Stimulated activated CD4-positive, alpha-beta T cell treated with anti-CD3 and anti-CD28 coated beads, Interleukin-2, amount 100 ng/mL, for 48 hours (primary cell): ENCODE measurements at places on chromosomes 7 and 10.
A peak's percentile ranks its signal among the peaks of the same experiment; 100 is the strongest.

- DNase-seq: no peak
These were observed 21.9 kb upstream of the KCNK18 start for GRCh38 chr10:117175215-117175900.

DNA sequence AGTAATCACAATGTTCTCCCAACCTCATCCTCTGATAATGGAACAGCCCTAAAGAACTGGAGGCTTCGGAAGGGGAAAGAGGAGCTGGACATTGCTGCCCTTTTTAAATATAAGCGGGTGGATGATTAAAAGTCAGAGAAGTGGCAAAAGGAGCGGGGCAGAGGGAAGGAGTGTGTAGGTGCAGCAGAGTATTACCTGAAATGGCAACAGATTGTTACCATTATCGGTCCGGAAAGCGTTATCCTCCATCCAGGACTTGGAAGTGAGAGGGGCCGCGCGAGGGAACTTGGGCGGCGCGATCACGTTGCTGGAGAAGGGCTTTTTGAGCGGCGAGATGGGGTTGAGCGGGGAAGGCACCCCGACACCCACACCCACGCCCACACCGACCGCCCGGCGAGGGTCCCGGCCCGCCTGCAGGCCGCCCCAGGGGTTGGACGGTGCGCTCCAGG lies 51.7 kb downstream of the CPEB3 start:
- no peak for DNase-seq

- peak; percentile 9 for DNase-seq
These were observed 19.4 kb downstream of the MCM10 start for GRCh38 chr10:13180788-13181187.

DNA sequence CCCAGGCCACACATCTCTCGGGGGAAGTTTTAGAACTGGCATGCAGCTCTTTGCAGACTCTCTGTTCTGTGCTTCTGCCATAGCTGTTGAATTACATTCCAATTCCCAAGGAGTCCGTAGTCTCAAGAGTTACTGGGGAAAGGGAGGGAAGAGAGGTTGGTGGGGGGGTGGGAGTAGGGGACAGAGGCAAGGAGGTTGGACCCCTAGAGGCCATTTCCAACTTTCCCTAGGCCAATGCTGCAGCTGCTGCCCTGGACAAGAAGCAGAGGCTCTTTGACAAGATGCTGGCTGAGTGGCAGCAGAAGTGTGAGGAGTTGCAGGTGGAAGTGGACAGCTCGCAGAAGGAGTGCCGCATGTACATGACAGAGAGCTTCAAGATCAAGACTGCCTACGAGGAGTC lies 23.8 kb downstream of the MYH16 start:
- DNase-seq: no peak

- no peak for DNase-seq
These were observed 66.3 kb upstream of the NPVF start for GRCh38 chr7:25294624-25295023.

- DNase-seq: no peak
These were observed 8.6 kb downstream of the LIPA start for GRCh38 chr10:89242840-89243568.

DNA sequence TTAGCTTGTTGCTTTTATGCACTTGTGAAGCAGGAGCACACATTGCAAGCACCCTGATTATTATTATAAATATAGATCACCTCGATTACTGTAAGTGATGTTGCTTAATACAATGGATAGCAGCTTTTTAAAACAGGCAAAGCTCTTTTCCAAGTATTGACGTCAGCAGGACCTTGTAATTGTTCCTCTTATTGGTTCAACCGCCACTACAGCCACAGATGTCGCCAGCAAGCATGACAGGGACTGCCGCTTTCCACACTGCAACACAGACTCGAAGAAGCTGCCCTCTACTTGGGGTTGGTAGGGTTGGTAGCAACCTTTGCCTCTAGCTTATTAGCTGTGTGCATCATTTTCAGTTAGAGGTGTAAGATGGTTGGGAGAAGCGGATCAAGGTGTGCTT lies 167.6 kb downstream of the ZNF365 start:
- DNase-seq: no peak

DNA sequence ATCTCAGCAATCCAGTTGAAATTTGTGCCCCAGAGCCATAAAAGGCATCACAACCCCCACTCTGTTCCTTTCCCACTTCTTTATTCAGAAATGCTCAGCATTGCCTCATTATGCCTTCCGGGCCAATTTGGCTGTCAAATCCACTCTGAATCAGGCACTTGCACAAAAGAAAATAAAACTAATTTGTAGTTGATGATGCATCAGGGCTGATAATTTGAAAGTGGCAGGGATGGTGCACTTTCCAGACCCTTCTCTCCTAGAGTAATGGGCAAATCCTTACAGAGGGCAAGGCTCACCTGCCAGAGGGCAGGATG lies 147.9 kb upstream of the PDE1C start:
- no peak for DNase-seq

- no peak for DNase-seq
These were observed 326.5 kb upstream of the SEMA3C start for GRCh38 chr7:81245353-81245752.

- no peak for DNase-seq
These were observed 24.6 kb downstream of the PTPRN2 start for GRCh38 chr7:158563051-158563450.

GRCh38 chr7:7100432-7100849 lies 81.9 kb upstream of the C1GALT1 start:
- no peak for DNase-seq

GRCh38 chr7:17781491-17782215 lies 158.6 kb downstream of the SNX13 start:
- no peak for DNase-seq

DNA sequence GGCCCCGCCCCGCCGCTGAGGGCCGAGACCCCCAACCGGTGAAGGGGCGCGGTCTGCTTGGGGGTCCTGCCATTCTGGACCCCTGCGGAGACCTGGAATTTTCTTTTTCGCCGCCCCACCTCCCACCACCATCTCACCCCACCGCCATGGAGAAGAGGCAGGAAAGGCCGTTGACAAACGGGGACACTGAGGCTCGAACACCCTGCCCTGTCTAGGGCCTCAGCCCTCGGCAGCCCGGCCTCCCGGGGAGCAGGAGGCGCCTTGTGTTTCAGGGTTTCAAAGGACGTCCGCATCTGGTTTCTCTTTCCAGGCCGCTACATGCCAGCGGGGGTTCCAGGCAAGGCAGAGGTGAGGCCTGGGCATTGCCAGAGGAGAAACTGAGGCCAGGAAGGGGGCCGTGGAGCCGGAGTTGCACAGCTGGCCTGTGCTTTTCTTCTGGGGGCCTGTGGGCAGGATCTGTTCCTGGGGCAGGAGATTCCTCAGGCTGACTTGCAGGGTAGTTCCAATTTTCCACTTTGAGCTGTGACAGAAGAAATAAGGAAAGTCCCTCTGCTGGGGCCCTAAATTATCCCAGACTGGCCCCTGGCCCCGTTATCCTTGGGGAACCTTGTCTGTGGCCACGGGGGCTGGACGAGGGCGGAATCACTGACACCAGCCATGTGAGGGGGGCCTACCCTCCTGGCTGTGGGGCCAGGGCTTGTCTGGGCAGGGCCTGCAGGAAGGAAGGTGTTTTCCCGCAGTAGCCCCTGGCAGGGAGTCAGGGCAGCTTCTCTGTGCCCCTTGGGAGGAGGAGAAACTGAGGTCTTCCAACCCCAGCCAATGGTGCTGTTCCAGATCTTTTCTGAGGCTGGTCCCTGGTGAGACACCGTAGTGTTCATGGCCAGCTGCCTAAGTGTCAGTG lies 900 bp upstream of the MICALL2 start:
- no peak for DNase-seq

- no peak for DNase-seq
These were observed 113.0 kb downstream of the SGMS1 start for GRCh38 chr10:50510517-50511473.

GRCh38 chr7:86851566-86851965 lies 207.9 kb downstream of the GRM3 start:
- DNase-seq: no peak

GRCh38 chr7:80699045-80699638 lies 60.7 kb downstream of the CD36 start:
- no peak for DNase-seq

DNA sequence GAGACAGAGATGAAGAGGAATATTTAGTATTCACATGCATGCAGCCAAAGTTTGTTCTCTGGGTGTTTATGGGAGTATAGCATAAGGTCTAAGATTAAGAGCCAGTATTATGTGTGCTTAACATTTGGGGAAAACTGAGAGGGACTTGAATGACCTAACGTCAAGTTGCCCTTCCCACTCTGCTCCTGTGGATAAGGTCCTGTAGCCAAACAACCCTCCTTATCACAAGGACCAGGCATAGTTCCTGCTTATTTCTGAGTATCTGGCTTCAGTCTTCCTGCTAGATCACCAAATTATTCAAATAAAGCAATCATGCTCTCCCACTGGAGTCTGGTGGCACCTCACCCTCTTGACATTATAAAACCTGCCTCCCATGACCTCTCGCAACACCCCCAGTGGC lies 137.9 kb upstream of the SEMA3E start:
- DNase-seq: no peak
